ENCODE measurements at places on chromosomes 4 and X. TPM values are rescaled to one million over a fixed set of nuclear protein-coding genes. Genes with fewer than 3 reads are reported as not detected.

ETDB gene
- total RNA-seq, result not detected

BEX4 gene
- 34.4 TPM for total RNA-seq

MED14 gene
- total RNA-seq, result 21.8 TPM

DNA sequence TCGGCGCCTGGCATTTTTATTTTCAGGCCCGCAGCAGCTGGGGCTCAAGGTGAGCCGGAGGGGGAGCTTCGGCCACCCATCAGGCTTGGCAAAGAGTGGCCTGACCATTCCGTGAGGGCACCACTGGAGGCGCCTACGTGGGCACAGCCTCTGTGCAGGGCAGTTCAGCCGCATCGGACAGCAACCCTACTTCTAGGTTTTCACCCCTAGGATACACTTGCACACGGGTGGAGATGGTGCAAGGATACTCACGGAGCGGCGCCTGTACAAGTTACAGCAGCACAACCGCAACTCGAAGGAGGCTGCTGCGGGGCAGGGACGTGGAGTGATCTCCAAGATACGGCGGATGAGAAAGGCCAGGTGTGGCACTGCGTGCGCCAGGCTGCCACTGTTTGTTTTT lies 10.8 kb downstream of the HCFC1 start:
- no peak overlapping the region for H3K4me3 ChIP-seq
- H3K4me1 ChIP-seq, result no peaks in the 10 kb centered on the region
- H3K27me3 ChIP-seq, result no peaks in the 10 kb centered on the region
- no peak overlapping the region for H3K27ac ChIP-seq

DNA sequence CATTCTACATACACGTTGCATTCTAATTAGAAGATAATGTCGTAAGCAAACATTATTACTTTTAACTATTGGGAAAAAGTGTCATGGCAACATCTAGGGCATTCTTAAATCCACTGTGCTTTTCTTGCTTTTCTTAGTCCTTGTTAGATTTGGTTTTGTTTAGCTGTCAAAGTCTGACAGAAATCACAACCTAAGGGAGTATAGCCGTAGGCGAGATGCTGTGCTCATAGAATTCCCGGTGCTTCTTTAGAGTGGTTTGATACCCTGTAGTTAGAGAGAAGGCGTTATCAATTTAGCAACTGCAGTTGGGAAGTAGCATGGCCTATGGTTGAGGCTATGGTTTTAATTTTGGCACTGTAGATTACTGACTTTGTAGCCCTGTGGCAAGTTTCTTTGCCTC lies 45.7 kb downstream of the WWC2 start:
- no peaks in the 10 kb centered on the region for H3K27me3 ChIP-seq
- peaks cover 23% of the 10 kb centered on the region for H3K4me1 ChIP-seq
- H3K4me3 ChIP-seq, result no peak overlapping the region
- H3K36me3 ChIP-seq, result no peaks in the 10 kb centered on the region
- no peak overlapping the region for H3K27ac ChIP-seq

GRCh38 chr4:153234885-153235284 lies 30.6 kb downstream of the TRIM2 start:
- peak; percentile 29 for DNase-seq
- H3K4me3 ChIP-seq, result no peak overlapping the region
- peaks cover 8% of the 10 kb centered on the region for H3K36me3 ChIP-seq
- H3K27ac ChIP-seq, result peak overlapping the region; percentile 56
- peaks cover 28% of the 10 kb centered on the region for H3K4me1 ChIP-seq

- no peak overlapping the region for H3K27ac ChIP-seq
- H3K27me3 ChIP-seq, result no peaks in the 10 kb centered on the region
- no peak overlapping the region for H3K4me3 ChIP-seq
- peaks cover 12% of the 10 kb centered on the region for H3K4me1 ChIP-seq
These were observed 65.9 kb downstream of the ATP10D start for GRCh38 chr4:47550899-47551548.
